Daoy (cell line): ENCODE measurements at places on chromosomes 11 and 22. TPM values are rescaled to one million over a fixed set of nuclear protein-coding genes. Genes with fewer than 3 reads are reported as not detected.

TYR gene
- not detected in 2 replicates for total RNA-seq

KIAA1671 gene
- total RNA-seq = 3.1 and 5.5 TPM in 2 replicates

VPS26B gene
- 13.2 and 19.2 TPM in 2 replicates for total RNA-seq

C11orf42 gene
- total RNA-seq = not detected in 2 replicates

KCNE3 gene
- total RNA-seq = 0.06 TPM in 2 replicates

RASD2 gene
- total RNA-seq = 0.34 and 0.54 TPM in 2 replicates

PPFIA1 gene
- total RNA-seq = 24.3 and 38.3 TPM in 2 replicates

PSMC3 gene
- total RNA-seq = 272 and 370 TPM in 2 replicates

PIWIL4 gene
- total RNA-seq = 0.74 and 1.2 TPM in 2 replicates

PATE2 gene
- total RNA-seq = 0.29 TPM in 1 of 2 replicates, not detected in the other

F2 gene
- total RNA-seq = not detected in 2 replicates

FGF4 gene
- total RNA-seq = not detected in 2 replicates

RAB3IL1 gene
- 0.40 and 2.2 TPM in 2 replicates for total RNA-seq

DBX1 gene
- total RNA-seq = not detected in 2 replicates

MPEG1 gene
- not detected in 2 replicates for total RNA-seq

TCN2 gene
- 0.12 and 2.0 TPM in 2 replicates for total RNA-seq

CENPM gene
- total RNA-seq = 44.2 and 57.3 TPM in 2 replicates

INPP5J gene
- total RNA-seq = 0.80 and 1.3 TPM in 2 replicates

GPHA2 gene
- total RNA-seq = not detected in 2 replicates

OR51B5 gene
- total RNA-seq = 0.11 TPM in 1 of 2 replicates, not detected in the other

IGSF9B gene
- total RNA-seq = 1.0 and 1.3 TPM in 2 replicates

GPR83 gene
- total RNA-seq = not detected in 2 replicates

TESMIN gene
- 1.2 TPM in 1 of 2 replicates, not detected in the other for total RNA-seq

EFCAB6 gene
- 2.6 and 3.1 TPM in 2 replicates for total RNA-seq

TSPAN32 gene
- total RNA-seq = not detected in 2 replicates

PHOX2A gene
- total RNA-seq = not detected in 2 replicates

KREMEN1 gene
- 0.36 and 1.4 TPM in 2 replicates for total RNA-seq

TRIM6 gene
- total RNA-seq = 2.6 and 3.6 TPM in 2 replicates

NCAM1 gene
- total RNA-seq = 21.3 and 27.7 TPM in 2 replicates

XKR3 gene
- total RNA-seq = 0.69 TPM in 1 of 2 replicates, not detected in the other

RIBC2 gene
- total RNA-seq = 0.89 and 1.3 TPM in 2 replicates

SCGB1D4 gene
- not detected in 2 replicates for total RNA-seq

MAPK12 gene
- total RNA-seq = 14.6 and 16.9 TPM in 2 replicates

OR2AG1 gene
- total RNA-seq = not detected in 2 replicates

NXPE1 gene
- not detected in 2 replicates for total RNA-seq

PEX26 gene
- total RNA-seq = 15.4 and 20.8 TPM in 2 replicates

SLC22A25 gene
- total RNA-seq = not detected in 2 replicates

DENND6B gene
- 0.09 and 1.3 TPM in 2 replicates for total RNA-seq

C11orf91 gene
- total RNA-seq = not detected in 2 replicates

GLB1L3 gene
- 0.23 and 0.63 TPM in 2 replicates for total RNA-seq

FAM181B gene
- total RNA-seq = 0.23 TPM in 1 of 2 replicates, not detected in the other

APOBEC3C gene
- total RNA-seq = 1.2 and 2.7 TPM in 2 replicates

ZBED5 gene
- 30.5 and 35.5 TPM in 2 replicates for total RNA-seq

MAP6 gene
- total RNA-seq = 0.36 and 0.40 TPM in 2 replicates

CREB3L1 gene
- total RNA-seq = 4.6 and 9.7 TPM in 2 replicates

SCGB1C1 gene
- not detected in 2 replicates for total RNA-seq

MCAT gene
- 20.2 and 30.6 TPM in 2 replicates for total RNA-seq

SLC22A12 gene
- total RNA-seq = not detected in 2 replicates

FAM180B gene
- not detected in 2 replicates for total RNA-seq

PHETA2 gene
- total RNA-seq = 8.7 and 14.5 TPM in 2 replicates

PGA5 gene
- not detected in 2 replicates for total RNA-seq

OR5B21 gene
- total RNA-seq = not detected in 2 replicates

DNAJB7 gene
- not detected in 2 replicates for total RNA-seq

USP35 gene
- total RNA-seq = 1.8 and 2.3 TPM in 2 replicates

LRRC75B gene
- 1.3 and 2.3 TPM in 2 replicates for total RNA-seq

INS gene
- not detected in 2 replicates for total RNA-seq

CHADL gene
- 0.46 TPM in 1 of 2 replicates, not detected in the other for total RNA-seq

MN1 gene
- total RNA-seq = 9.5 and 13.2 TPM in 2 replicates

CHRM4 gene
- total RNA-seq = not detected in 2 replicates
